ENCODE measurements at places on chromosomes 2 and 18.

- peak; percentile 50 for DNase-seq
Measured at GRCh38 chr2:207692206-207693065, 19.0 kb upstream of the CCNYL1 start.

DNA sequence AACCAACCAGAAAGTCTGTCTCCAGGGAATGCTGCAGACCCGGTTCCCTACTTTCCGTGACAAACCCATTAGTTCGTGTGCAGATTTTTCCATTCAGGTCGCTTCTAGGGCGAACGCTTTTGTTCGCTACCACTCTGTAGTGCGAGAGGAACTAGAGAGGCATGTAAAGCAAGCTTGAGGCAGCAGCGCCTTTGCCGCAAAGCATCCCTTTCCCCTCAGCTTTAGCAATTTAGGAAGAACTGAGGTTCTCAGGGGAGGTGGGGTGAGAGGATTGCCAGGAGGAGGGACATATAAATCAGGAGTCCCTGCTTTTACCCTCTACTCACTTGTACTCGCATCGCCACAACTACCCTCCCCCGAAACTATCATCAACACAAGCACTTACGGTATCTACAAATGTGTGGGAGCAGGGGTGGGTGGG, 748 bp upstream of the ZNF804A start:
- DNase-seq: no peak

DNA sequence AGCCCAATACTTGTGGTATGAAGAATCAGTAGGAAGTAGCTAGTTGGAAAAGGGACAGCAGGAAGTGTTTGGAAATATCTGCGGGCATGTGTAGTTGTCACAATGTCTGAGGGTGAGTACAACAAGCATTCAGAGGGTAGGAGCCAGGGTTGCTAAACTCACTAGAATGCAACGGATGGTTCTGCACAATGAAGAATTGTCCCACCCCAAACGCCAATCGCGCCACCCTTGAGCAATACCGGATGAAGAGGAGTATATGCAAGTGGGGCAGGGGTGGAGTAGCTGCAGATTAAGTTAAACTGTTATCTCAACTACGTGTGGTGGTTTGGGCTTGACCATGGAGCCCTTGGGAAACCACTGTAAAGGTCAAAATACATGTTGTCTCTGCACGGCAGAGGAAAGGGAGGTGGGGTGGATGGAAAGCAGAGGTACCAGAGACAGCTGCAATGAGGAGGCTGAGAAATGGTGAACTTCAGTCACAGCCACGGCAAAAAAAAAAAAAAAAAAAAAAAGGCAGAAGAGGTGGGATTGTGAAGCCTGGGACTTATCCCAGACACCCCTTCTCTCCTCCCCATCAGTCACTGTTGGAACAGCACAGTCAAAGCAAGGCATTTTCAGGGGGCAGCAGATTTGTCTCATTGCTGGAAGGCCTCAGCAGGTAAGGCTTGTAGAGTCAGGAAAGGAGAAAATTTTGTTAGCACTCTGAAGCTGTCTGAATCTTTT, 5.2 kb downstream of the CCL20 start:
- peak; percentile 64 for DNase-seq

DNA sequence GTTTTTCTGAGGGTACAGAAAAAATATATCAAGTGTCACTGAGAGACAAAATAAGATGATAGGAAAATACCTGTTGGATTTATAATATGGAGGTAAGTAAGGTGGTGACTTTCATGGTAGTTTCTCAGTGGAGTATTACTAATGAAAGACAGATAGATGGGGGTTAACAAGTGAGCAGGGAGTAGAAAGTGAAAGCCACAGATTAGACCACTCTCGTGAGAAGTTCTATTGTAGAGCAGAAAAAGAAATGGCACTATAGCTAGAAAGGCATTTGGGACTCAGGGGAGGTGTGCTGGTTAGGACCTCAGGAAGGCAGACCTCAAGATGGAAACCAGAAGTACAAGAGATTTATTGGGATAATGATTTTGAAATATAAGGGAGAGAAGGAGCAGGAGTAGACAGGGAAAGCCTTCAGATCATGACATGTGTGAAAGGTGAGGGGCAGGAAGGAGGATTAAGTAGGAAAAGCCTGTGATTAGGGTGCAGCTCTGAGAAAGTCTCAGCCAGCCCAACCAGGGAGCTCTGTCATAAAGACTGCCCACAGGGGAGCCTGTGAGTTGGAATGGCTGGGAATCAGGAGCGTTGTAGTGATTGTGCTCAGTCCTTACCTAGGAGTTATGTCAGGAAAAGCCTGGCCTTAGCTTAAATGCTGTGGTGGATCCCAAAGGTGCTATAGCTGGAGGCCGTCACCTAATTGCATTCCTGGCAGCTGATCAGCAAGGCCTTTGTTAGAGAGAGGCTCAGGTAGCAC, 198.1 kb downstream of the IKZF2 start:
- DNase-seq: no peak

DNA sequence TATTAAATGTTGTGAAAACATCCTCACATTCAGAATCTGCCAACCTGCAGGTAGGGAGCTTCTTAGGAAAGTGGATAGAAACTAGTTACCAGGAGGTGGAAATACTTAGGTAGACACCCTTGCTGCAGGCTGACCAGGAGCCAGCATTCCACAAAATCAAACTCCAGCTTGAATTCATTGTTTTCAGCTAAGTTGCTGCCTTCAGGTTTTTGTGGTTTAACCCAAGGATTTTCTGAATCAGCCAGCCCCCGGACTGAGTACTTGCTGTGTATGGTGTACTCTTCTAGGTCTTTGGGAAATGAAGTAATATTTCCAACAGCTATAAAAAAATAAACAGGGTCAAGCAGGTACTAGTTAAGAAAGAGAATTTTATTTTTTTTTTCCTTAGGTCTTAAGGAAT, 192.1 kb upstream of the CHST9 start:
- DNase-seq: no peak

DNA sequence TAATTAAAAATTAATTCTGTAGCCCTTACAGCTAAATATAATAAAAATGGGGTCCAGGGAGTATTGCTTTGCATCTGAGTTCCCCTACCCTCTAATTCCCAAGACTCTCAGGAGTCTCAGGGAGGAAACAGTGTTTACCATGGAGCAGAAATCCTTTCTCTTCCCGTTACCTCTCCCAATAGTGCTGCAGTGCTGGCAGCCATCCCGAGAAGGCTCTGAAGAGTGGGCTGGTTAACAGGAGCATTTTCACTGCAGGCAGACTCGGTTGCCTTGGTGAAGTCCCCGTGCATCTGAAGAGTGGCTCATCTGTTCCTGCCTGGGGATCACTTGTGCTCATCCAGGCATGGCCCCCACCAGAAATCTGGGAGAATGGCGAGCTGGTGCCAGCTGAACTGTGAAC, 41.8 kb upstream of the TMEM178A start:
- DNase-seq: no peak

DNA sequence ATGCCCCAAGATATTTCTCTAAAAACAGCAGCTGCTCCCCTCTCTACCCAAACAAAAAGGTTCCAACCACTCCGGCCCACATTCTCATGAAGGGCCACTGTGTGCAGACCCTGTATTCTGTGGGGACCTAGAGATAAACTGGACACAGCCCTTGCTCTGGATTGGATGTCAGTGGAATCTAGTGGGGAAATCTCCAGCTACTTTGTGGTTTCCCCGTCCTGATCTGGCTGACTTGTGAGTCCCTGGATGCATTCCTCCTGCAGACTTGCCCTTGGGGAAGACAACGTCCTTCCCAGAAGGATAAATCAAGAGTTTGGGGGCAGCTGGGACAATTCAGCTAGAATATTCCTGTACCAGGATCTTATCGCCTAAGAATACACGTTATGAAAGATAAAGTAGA, 151.1 kb downstream of the FSHR start:
- no peak for DNase-seq

- DNase-seq: no peak
Measured at GRCh38 chr2:31232586-31232985, 1.4 kb upstream of the EHD3 start.

DNA sequence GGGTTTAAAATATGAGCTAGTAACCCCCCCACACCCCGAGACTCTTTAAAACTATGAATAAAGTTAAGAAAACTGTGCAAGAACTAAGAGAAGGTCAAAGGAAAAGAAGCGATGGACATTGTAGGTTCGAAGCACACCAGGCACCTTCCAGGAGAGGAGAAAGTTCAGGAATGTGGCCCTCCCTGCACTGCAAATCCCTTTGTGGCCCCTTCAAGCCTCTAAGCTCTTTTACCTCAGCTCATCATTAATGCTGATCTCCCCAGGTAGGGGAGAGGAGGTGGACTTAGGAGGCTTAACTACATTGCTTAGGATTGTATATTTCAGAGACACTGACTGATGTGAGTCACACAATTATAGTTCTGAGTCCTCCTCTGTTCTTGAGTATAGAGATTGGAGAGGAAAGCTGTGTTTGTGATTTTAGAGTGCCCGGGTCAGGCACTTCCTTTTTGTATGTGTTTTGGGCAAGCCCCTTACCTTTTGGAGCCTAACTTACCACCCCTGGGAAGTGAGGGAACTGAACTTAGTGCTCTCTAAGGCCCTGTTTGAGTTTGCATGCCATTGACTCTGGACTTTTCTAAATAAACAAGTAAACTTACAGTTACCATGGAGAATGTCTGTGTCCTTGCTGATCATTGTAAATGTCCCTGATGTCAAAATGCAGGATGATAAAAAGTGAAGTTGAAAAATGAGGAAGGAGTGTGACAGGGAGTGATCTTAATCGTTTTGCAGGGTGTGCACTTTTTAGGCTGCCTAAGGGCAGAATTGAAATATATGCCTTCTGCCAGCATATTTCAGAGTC, 140.8 kb upstream of the ZEB2 start:
- no peak for DNase-seq

GRCh38 chr18:10543277-10543676, 17.4 kb downstream of the NAPG start:
- no peak for DNase-seq

- no peak for DNase-seq
Measured at GRCh38 chr2:232448304-232448690, 7.7 kb upstream of the ALPI start.

DNA sequence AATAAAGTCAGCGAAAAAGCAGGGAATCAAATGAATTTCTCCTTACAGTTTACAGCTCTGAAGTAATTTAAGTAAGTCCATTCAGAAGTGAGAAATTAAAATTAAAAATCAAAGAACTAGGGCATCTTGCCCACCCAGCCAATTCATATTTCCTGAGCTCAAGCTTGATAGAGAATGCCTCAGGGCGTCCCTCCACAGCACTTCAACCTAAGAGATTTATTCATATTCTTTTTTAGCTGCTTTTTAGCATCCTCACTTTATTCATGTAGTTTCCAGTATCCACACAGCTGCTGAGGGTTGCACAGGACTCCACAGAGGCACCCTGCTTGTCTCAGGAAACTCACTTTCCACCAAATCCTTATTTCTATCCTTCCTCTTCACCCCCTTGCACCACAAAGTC, 900.3 kb downstream of the BCL11A start:
- no peak for DNase-seq

GRCh38 chr2:25190536-25190935, 22.2 kb upstream of the POMC start:
- DNase-seq: no peak

Measured in A549 (cell line).